ENCODE measurements at places on chromosomes 1 and 21. TPM values are rescaled to one million over a fixed set of nuclear protein-coding genes. Genes with fewer than 3 reads are reported as not detected.

DNA sequence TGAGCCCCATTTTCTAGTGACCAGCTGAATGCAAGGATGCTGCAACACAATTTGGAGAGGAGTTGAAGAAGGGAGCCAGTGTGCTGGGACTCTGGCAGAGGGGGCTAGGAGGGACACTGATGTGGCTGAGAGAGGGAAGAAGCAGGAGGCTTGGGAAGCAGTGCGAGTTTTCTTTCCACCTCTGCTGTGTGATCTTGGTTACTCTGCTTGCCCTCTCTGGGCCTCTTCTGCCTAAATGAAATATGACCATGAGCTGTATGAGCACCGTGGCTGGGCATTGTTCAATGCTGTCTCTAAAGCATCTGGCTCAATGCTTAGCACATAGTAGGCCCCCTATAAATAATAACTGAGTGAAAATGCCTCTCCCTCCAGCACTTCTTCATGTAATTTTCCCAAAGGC, 65.3 kb upstream of the PAX7 start:
- DNase-seq: no peak

- no peak for DNase-seq
These were observed 9.1 kb downstream of the PYCR2 start for GRCh38 chr1:225914947-225915346.

Gene SOX13
- 0.86 TPM for total RNA-seq

GRCh38 chr1:63795455-63795854, 21.6 kb downstream of the ROR1 start:
- no peak for DNase-seq

Gene GLMN
- 11.1 TPM for total RNA-seq

Gene LPAR3
- total RNA-seq: 7.3 TPM
